ENCODE measurements at places on chromosomes 5 and 9.
A peak's percentile ranks its signal among the peaks of the same experiment; 100 is the strongest.

- no peak for DNase-seq
These were observed 4.2 kb downstream of the LECT2 start for GRCh38 chr5:135950611-135951010.

- DNase-seq, result no peak
These were observed 82.5 kb downstream of the ADCY2 start for GRCh38 chr5:7478459-7478858.

DNA sequence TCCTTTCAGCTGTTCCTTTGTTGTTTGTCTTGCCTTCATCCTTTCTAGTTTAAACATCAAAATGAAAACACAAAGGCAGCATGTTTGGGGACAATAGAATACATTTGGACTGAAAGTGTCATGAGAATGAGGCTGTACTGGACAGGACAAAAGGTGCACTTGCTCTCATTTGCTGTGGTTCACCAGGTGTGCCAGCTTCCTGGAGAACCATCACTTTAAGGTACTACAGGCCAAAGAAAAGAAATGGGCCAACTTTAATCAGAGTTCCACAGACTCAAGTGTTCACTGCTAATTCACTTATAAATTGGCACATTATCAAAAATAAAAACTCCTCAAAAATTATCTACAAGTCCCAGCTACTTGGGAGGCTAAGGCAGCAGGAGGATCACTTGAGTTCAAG lies 53.8 kb downstream of the ABHD17B start:
- DNase-seq, result no peak

DNA sequence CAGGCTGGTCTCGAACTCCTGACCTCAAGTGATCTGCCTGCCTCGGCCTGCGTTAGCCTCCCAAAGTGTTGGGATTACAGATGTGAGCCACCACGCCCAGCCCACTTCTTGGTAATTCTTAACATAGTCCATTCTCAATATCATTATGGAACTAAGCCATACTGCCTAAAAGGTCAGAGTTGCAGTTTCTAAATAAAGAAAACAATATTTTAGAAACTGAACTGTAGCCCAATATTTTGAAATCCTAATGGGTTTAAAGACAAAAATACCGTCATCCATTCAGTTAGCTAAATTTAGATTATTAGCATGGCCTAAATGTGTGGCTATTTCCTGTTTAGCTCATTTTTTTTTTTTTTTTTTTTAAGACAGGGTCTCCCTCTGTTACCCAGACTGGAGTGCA lies 99.5 kb downstream of the USP20 start:
- no peak for DNase-seq

DNA sequence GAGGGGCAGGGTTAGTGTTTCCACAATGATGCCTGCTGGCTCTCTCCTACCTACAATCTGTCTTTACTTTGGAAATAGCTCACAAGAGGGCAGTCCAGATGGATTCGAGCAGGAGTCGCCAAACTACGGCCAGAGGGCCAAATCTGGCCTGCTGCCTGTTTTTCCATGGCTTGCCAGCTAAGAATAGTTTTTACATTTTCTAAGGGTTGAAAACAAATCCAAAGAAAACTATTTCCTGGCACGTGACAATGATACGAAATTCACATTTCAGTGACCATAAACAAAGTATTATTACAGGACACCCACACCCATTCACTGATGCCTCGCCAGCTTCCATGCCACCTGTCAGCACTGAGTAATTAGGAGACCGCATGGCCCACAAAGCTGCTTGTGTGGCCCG lies 162.9 kb upstream of the WWC1 start:
- DNase-seq, result no peak

GRCh38 chr9:14248149-14248548 lies 65.8 kb downstream of the NFIB start:
- no peak for DNase-seq

GRCh38 chr9:108047264-108047663 lies 557.7 kb upstream of the KLF4 start:
- no peak for DNase-seq

GRCh38 chr5:10674582-10674981 lies 86.5 kb downstream of the DAP start:
- no peak for DNase-seq

GRCh38 chr5:134714120-134714519 lies 24.2 kb upstream of the CAMLG start:
- DNase-seq, result no peak

DNA sequence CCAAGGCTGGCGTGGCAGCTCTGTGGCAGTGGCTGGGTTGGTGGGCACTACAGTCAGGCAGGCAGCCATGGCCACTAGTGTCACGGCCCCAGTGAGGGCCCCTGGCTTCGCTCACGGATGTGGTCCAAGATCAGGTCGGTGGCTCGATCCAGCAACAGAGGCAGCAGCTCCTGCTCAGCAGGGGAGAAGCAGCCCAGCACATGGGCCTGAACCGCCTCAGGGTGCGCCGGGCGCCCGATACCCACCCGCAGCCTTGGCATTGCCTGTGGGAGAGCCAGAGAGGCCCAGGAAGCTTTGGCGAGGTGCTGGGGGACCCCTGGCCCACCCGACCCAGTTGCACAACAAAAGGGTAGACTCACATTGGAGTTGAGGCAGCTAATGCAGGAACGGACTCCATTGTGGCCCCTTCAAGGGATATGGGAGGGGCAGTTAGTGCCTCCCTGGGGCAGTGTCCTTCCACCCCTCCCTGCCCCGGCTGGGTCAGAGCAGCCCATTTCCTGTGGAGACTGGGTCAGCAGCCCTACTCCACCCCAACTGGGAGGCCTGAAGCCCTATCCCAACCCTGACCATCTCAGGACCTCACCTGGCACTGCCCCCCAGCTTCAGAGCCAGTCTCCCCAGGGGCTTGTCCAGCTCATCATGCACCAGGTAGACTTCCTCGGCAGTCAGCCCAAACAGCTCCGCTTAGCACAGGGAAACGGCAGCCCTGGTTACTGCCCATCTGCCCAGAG lies 1.3 kb downstream of the PTRH1 start:
- no peak for DNase-seq

- DNase-seq, result peak; percentile 79
These were observed 17.7 kb downstream of the RALGDS start for GRCh38 chr9:133103183-133103986.

DNA sequence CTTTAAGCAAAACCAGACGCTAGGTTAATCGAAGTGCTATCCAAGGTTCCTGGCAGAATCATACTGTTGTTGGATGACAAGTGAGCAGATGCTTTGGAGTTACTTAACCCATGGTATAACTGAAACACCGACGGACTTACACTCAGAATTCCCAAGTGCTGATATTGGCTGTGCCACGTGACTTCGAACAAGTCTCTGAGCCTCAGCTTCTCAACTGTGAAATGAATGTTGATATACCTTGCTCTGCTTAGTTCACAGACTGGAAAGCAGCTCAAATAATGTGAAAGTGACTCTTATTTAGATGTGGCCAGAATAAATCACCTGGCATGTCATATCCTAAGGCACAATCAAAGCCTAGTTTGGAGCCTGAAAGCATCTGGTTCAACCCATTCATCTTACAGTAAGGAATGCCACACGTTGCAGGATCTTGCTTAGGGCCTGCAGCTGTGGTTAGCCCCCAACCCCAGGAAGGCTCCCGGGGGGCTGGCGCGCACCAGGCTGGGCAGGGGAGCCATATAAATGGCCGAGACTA lies 759 bp downstream of the GEMIN5 start:
- DNase-seq, result no peak

DNA sequence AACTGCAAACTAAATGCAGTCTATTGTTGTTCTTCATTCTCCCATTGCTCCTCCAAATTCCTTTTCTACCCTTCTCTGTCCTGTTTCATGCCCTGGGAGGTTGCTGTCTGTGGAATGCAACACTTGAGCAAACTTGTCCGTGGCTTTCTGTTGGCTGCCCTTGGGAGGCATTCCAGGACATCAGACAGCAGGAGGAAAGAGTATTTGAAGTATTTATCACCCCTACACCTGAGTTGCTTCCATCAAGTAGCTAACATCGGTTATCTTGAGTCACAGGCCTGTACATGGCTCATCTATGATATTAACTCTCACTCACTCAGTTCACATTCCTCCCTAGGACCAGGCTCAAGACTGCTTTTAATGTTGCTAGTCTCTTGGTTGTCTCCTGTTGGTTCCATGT lies 803.4 kb upstream of the CDH6 start:
- no peak for DNase-seq

GRCh38 chr9:70672161-70672649 lies 257.7 kb upstream of the KLF9 start:
- DNase-seq, result no peak

- DNase-seq, result peak; percentile 58
These were observed 795 bp downstream of the NDUFAF2 start for GRCh38 chr5:60945813-60946187.

DNA sequence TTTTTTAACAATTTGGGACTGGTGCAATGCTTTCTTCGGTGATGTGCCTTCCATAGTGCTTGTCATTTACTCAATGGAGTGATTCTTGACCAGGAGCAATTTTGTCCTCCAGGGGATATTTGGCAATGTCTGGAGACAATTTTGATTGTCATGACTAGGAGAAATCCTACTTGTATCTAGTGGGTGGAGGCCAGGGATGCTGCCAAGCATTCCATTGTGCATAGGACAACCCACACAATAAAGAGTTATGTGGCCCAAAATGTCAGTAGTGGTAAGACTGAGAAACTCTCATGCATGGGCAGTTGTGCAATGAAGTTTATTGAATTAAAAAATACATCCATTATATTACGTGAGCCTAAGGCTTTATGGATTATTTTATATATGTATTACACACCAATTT lies 70.5 kb downstream of the FOCAD start:
- DNase-seq, result no peak

- DNase-seq, result peak; percentile 45
These were observed 478.2 kb downstream of the SPATA31D1 start for GRCh38 chr9:82466616-82467260.

GRCh38 chr5:101977729-101978345 lies 318.2 kb downstream of the SLCO4C1 start:
- DNase-seq, result no peak

DNA sequence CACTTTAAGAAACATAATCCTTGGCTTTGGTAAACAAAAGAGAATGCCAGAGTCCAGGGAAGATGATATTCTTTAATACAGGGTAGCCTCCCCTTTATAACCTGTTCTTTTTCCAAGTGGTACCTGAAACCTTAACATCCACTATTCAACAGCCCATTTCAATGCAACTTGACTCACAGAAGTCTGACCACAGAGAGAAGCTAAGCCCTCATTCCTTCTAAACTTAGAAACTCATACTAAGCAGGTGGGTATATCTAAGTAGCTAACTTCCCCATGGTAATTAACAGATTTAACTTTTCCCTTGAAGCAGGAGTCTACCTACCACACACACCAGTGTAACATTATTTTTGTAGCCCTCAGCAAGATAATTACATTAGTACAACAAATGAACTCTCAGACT lies 91.9 kb downstream of the CEMIP2 start:
- DNase-seq, result no peak

DNA sequence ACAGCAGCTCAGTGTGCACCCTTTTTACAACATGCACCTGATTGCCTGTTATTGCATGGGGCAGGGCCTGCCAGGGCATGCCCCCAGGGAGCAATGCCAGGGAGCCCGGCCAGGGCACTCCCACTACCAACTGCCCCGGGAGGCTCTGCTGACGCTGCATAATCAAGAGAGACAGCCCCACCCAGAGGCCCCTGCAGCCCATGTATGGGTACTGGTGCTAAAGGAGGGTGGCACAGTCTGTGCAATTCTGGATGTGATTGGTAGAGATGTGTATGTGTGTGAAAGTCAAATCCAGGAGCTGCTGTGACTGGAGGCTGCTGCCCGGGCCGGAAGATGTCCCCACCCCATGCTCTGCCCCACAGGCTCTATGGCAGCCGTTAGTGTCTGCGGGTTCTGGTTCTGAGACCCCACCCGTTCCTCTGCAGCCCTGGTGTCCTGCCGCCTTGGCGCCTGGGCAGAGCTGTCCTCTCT lies 3.9 kb upstream of the NEURL1B start:
- DNase-seq, result no peak

- no peak for DNase-seq
These were observed 67.4 kb downstream of the CSNK1G3 start for GRCh38 chr5:123579410-123579809.

GRCh38 chr5:23506329-23507236 lies 826 bp upstream of the PRDM9 start:
- DNase-seq, result no peak

DNA sequence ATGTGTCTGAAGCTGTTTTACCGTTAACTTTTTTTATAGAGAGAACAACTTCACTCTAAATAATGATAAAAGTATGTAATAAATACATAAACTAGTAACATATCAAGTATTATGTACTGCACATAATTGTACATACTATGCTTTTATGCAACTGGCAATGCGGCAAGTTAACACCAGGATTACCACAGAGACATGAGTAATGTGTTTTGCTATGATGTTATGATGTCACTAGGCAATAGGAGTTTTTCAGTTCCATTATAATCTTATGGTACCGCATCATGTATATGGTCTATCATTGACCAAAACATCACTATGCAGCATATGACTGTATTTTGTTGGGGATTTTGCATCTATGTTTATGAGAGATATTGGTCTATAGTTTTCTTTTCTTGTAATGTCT lies 326.4 kb upstream of the TARS1 start:
- DNase-seq, result no peak

DNA sequence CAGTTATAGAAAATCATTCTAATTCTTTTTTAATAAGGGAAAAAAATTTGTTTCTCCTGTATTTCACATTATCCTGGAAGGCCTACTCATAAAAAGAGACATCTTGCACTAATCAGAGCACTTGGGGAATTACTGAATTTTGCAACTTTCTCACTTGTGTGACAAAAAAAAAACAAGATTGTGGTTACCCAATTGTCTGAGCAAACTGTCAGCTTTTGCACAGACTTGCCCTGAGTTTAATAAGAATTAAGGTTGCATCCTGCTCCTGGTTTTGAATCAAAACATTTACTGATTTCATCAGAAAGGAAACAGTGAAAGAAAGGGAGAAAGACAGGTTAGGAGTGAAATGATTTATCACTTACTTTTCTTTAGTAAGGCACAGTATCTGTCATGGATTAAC lies 10.6 kb upstream of the SH3RF2 start:
- DNase-seq, result no peak

GRCh38 chr9:132846109-132846917 lies 31.8 kb downstream of the AK8 start:
- no peak for DNase-seq

GRCh38 chr5:32683125-32683524 lies 28.0 kb upstream of the NPR3 start:
- no peak for DNase-seq

DNA sequence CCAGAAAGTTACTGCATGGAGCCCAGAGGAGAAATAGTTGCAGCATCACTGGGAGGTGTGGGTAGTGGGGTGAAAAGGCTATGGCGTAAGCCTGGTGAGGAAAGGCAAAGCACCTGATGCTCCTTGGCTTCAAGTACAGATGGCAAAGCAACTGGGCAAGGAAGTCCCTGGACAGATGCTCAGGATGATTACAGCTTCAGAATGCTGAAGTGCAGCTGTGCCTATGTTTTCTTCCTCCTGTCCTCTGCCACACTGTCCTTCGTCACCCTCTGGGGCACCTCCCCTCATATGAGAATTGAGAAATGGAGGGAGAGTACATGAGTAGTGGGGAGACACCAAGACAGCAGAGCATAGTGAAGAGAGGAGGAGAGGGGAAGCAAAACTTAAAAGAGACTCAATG lies 328.0 kb downstream of the PDE4D start:
- no peak for DNase-seq

GRCh38 chr5:61491861-61492260 lies 159.8 kb downstream of the ZSWIM6 start:
- DNase-seq, result no peak

Data from femur (tissue), 1 donor.